NCI-H2029 (cell line): ENCODE measurements at places on chromosomes 1 and 21.

DNA sequence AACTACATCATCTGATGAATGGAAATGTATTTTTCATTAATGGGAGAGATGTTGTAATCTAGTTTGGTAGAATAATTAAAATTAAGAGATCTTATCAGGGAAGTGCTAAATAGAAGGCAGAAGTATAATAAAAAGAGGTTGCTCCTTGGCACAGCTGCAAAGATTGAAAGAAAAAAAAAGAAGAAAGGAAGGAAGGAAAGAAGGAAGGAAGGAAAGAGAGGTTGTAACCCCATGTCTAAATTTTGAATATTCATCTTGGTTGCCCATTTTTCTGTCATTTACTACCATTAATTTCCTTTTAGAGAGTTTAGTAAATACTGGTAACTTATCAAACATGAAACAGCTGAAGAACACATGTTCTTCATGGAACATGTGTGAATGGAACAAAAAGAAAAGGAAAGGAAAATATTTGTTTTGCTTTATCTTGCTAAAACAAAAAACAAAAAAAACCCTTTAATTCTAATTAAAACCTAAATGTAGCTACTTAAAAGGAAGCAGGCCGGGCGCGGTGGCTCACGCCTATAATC lies 10.5 kb upstream of the MDM4 start:
- DNase-seq: no peak

DNA sequence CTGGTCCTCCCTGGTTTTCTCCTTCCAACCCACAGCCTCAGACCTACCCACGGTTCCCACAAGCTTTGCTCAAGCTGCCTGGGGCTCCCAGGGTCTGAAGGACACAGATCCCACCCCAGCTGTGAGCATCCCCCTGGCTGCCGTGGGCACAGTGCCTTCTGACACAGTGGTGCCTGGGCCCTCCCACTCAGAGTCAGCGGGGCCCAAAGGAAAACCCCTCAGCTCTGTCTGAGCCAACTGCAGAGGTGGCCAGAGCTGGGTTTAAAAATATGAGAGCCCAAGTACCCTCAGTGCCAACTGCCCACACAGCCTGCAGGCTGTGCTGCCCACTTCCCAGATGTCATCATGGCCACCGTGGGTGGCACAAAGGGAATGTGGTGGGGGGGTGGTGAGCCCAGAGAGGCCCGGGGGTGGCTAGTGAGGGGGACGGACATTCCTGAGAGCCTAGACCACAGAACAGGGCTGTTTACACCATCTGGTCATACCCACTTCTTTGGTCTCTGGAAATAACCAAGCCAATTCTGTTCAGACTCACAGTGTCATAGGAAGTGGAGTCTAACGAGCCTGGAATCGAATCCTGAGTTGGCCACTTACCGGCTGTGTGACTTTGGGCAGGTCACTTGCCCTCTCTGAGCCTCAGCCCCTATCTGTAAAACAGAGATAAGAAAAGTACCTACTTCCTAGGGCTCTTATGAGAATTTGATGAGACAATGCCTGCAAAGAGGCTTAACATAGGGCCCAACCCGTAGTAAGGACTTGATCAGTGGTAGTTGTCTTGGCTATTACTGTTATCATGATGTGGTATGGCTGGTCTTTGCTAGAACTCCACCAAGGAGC lies 85.5 kb downstream of the CAMK2N1 start:
- DNase-seq: no peak

- DNase-seq: no peak
Observed at GRCh38 chr1:235052067-235053008, 76.3 kb downstream of the TOMM20 start.

DNA sequence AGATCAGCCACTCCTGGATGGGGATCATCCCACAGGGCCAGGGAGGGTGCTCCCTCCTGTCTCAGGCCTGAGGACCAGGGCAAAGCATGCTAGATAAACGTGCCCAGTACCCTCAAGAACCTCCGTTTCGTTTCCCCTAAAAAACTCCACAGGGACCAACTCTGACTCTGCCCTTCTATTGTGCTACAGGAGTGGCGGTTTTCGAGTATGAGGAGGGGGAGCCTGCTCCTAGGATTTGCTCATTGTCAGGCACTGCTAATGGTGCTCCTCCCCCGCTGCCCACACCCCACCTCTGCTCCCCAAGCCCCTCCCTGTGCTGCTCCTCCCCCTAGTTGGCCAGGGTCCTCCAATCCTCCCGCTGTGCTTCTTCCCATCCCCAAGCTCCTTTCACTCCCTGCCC lies 32.0 kb downstream of the PGBD5 start:
- no peak for DNase-seq

DNA sequence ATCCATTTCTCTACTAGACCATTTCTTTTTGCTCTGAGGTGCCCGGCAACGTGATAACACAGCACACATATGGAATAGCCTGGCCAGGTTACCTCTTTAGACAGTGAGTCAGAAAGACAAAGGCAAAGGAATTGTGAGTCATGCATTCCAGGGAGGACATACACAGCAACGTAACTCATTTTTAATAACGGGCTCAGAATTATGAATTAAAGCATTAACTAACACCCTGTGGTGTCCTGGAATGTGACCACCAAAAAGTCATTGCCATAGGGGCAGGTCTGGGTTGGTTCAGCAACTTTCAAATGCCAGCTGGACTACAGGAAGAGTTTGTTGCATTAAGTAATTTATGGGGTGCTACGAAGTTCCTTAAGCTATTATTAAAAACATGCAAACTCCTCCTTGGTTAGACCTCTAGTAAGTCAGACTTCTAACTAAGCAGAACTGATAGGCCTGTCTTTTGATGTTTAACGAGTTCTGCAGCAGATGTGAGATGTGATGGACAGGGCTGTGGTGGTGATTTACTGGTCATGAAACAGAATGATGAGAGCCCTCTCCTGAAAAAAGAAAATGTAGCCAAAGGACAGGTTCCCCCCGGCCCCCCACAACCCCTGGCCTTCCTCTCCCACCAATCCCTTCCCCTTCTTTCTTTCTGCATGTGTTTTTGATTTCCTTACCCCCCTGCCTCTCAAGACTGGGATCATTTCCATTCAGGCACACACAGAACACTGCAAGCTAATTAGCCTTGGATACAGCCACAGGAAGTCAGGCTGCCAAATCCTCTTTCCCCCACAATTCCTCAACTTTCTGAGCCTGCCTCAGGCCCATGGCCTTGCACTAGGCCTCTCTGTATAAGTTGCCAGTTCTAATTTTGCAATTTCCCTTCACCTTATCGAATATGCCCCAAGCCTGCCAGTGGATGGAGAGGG lies 88.9 kb upstream of the HAO2 start:
- no peak for DNase-seq

DNA sequence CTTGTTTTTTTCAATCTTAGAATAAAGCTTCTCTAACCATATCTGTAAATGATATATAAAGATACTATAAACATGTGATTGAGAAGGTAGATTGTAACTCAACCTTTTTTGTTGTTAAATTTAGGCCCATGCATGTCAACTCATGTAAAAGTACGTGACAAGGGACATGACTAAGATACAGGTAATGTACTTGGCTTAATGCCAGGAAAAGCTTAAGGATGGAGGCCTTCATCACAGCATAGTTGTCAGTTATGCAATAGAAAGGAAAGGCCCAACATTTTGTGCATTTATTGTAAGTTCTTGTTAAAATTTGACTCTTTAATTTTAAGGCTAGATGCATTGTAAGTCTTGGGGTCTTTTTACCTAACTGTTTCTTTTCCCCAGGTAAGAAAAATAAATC lies 305.1 kb downstream of the LTN1 start:
- DNase-seq: no peak

DNA sequence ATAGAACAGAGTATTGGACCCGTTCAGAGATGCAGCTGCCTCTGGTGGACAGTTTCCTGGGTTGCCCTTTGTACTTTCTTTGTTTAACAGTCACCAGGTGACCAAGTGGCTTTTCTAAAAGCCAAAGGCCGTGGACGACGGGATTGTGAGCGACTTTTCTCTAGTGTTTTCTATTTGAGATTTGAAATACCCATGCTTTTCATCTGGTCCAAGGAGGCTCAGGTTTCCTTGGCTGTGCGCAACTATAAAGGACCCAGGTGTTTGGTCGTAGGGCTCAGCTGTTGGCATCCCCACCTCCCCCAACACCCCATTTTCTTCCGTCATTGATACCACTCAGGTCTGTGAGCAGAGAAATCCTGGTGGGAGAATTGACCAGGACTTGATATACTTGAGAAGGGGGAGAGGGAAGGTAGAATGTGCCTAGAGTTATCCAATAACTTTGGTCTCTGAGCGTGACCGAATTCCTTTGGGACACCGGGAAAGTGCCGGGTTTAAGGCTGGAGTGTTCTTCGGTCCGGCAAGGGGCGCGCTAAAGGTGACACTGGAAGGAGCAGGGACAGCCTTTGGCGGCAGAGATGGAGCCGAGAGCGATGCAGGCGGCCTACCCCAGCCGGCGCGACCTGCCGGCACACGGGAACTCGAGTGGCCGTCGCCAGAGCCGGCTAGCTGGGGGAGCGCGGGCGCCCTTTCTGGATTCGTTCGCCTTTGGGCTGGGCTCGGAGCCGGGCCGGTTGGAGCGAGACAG lies 83.4 kb upstream of the BMP8A start:
- DNase-seq: peak; percentile 89

DNA sequence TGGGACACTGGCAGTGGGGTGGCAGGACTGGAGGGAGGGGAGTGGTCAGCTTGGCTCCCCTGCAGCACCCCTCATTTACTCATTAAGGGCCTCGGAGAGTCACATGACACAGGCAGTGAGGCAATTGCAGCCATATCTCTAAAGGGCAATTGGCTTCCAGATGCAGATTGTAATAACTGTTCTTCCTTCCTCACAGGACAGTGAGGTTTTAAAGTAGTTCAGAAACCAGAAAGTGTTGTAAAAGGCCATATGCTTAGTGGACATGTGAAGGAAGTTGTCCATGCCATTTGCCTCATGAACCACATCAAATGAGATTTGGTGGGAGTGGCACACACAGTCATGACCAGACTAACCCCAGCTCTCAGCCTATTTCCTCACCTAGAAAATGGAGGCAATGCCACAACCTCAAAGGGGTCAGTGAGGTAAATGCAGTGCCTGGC lies 11.1 kb downstream of the MTX1 start:
- DNase-seq: no peak

DNA sequence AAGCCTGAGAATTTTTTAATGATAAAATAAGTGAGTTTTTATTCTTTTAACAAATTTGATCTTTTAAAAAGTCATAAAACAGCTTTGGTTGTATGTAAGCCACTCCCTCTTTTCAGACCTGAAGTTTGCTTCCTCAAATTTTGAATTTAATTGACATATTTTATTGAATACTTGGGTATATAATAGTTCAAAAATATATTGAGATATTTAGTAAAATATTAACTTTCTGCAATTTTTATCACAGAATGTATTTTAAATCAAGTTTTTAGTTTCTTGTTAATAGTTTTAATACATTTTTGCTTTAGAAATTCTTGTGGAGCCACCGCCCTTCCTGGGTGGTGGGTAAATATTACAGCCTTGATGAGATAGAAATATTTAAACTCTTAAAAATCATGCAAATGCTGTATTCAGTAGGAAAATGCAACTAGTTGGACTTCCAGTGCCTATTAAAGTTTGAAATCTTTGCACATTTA lies 867 bp downstream of the PTPRC start:
- no peak for DNase-seq

DNA sequence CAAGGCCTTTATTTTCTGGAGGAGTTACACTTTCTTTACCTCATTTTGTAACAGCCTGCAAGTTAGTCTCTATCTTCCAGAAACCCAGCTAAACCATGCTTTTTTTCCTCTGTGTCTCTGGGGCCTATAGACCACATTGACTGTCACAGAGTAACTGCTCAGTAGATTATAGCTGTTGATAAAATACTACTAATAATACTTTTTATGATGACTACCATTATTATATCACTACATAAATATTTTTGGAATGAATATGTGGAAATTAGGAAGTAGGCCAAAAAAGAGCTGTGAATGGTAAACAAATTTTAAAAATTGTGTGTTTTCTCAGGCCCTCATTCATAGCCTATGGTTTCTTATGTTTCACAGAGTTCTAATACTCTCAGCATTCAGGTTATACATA lies 233.1 kb upstream of the USP24 start:
- DNase-seq: no peak

DNA sequence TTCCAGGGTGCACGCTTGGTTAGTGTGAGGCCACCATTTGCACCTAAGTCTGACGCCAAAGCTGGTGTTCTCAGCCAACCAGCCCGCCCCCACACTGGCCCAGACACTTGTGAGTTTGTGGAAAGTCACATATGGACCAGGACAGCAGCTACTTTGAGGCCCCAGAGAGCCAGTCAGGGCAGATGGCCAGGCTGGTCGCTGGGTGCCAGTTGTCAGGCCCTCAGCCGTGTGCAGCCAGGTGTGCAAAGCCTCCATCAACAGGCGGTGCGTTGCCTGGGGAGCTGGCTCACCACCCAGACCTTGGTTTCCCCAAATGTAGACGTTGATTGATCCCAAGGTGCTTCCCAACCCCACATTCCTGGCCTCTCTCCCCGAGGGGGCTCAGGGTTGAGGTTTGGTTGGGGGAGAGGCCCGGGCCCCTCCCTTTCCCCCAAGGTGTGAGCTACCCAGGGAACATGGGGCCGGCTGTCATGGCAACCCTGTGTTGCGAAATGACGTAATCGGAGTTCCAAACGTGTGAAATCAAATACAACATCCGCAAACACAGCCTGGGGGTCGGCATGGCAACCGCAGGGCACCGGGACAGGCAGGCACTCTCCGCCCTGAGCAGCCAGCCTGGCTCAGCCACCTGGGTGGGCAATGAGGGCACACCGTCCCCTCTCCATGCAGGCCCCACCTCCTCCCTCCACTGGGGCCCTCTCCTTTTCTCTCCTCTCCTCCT lies 42.2 kb upstream of the WNT4 start:
- DNase-seq: peak; percentile 89

DNA sequence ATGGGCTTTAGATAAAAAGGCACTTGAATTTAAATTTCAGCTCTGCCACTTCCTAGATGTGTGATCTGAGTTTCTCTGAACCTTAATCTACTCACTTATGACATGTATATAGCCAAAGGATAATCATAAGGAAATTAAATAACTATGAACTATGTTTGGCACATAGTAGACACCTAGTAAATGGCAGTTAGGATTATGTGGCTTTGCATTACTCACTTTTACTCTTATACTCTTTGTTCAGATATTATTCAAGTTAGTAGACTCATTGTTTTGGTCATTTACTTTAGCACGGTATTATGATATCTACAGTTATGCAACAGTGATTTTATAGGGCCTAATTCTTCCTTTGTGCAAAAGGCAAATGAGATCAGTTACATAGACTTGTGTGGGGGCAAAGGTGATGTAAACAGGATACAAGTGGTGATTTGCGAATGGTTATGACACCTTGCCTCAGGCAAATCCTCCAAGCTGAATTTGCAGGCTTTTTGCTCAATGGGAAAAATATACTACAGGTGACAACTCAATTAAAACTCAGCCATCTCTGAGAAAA lies 297.2 kb upstream of the PBX1 start:
- no peak for DNase-seq

DNA sequence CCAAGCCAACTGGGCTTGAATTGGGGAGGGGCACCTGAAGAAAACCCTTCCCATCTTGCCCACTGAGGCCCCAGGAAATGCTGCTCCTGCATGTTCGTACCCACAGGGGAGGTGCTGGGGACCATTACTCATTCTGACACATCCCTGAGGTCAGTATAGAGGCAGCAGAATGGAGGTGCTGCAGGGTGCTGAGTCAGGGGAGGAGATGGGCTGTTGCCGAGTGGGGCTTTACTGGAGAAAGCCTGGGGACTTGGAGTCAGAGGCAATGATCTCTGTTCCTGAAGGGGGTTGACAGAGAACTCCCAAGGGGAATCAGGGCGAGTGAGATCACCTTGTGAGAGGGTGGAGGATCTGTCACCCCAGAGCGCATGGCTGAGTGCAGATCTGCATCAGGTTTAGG lies 40.2 kb upstream of the KCNA10 start:
- no peak for DNase-seq
